ENCODE measurements at places on chromosomes 13 and 19. TPM values are rescaled to one million over a fixed set of nuclear protein-coding genes. Genes with fewer than 3 reads are reported as not detected.

The TMC4 gene
- 0.86 TPM for total RNA-seq

GRCh38 chr13:87887459-87888123 lies 216.4 kb downstream of the SLITRK5 start:
- DNase-seq, result no peak

DNA sequence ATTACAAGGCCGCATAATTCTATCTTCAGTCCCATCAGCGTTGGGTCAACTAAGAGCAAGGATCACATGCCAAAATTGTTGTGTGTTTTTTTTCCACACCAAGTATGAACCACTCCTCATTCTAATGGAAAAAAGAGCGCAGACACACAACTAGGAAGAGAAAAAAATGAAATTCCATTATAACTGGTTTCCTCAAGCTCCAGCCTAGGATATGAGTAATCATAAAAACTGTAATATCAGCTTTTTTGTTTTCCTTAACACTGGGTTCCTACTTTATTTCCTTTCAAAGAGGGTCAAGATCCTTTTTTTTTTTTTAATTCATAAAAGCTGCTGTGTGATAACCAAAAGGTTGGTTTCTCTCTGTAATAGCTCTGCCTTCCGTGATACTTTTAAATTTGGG lies 19.4 kb downstream of the TSHZ3 start:
- no peak for DNase-seq

DNA sequence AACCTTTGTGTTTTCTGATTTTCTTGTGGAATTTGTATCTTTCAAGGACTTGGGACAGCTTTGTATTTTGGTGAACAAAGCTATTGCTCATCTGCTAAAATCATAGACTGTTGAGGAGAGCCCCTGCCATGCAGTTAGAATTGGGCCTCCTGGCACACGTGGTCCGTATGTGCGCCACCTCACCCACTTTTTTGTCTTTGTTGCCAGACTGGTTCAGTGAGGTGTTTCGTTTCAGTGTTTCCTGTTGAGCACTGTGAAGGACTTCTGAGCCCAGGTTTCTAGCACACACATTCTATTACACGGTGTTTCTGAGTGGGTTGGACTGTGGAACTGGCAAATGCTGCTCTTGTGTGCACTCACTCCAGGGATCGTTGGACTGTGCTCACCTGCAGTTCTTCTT lies 37.6 kb upstream of the RNF113B start:
- no peak for DNase-seq

GRCh38 chr13:30421093-30422053 lies 920 bp upstream of the UBE2L5 start:
- peak; percentile 33 for DNase-seq

- DNase-seq, result no peak
Measured at GRCh38 chr19:3544742-3545668, 6.0 kb downstream of the TEKTIP1 start.

DNA sequence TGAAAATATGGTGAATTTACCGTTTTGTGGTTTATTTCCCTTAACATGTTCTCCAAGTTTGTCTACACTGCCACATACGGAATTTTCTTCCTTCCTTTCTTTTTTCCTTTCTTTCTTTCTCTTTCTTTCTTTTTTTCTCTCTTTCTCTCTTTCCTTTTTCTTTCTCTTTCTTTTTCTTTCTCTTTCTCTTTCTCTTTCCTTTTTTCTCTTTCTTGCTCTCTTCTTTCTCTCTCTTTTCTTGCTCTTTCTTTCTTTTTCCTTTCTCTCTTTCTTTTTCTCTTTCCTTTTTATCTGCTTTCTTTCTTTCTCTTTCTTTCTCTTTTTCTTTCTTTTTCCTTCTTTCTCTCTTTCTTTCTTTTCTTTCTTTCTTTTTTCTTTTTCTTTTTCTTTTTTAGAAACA lies 1962.3 kb upstream of the PCDH20 start:
- DNase-seq, result no peak

The CYP2F1 gene
- total RNA-seq, result not detected

The CEACAM5 gene
- not detected for total RNA-seq

The LRG1 gene
- total RNA-seq, result 0.13 TPM

DNA sequence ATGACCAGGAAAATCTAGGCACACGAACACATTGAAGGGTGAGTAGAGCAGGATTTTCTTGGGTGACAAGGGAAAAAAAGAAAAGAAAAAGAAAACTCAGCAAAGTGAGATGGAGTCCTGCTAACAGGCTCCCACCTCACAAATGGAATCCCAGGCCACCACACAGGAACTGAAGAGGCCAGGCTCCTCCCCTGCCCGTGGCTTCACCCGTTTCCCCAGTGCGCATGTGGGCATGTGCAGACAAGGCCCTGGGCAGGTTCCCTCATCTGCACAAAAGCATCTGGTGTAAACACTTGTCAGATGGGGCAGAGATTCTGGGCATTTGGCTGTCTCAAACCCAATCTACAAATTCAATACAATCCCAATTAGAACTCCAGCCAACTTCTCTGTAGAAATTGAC lies 24.5 kb downstream of the CFAP97D2 start:
- DNase-seq, result no peak

DNA sequence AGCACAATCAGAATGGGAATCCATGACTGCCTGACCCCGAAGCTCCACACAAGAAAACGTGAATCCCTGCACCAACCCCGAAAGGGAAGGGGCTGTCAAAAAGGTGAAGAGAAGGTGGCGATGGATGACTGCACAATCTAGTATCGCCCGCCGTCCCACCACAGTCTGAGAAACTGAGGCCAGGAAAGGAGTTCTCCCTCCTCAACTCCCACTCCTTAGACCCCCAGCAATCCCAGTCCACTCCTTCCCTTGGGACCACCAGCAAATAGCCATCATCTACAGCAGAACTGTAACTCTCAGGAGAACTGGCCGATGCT lies 451 bp downstream of the NOSIP start:
- no peak for DNase-seq

GRCh38 chr13:46324976-46325375 lies 62.1 kb downstream of the RUBCNL start:
- DNase-seq, result no peak

DNA sequence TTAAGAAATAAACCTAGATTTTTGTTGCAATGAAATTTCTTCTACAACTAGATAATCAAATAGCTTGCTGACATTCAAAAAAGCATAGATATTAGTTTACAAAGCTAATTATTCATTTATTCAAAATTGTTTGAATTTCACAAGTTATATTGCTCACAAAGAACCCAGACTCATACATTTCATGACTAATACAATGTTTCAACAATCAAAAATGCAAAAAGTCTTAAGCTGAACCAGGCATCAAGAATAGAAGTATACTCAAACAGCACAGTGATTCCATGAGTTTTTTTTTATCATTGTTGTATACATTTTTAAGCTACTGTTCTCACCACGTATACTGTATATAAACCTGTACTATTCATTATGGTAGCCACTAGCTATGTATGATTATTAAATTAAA lies 51.0 kb downstream of the DIAPH3 start:
- DNase-seq, result no peak

The GPR183 gene
- not detected for total RNA-seq

- DNase-seq, result no peak
Measured at GRCh38 chr13:73782450-73783449, 351.5 kb downstream of the KLF12 start.

DNA sequence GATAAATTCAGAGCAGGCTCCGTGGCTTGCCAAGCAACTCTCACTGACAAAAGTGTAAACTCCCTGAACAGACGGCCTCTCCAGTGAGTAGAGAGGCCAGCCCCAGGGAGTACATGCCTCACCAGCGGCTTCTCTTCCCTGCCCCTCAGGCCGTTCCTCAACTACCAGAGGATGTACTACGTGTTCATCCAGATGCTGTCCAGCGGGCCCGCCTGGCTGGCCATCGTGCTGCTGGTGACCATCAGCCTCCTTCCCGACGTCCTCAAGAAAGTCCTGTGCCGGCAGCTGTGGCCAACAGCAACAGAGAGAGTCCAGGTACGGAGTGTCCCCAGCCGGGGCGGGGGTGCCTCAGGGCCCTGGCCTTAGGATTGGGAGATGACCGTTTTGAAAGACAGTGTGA lies 93.4 kb upstream of the MCF2L start:
- DNase-seq, result no peak

DNA sequence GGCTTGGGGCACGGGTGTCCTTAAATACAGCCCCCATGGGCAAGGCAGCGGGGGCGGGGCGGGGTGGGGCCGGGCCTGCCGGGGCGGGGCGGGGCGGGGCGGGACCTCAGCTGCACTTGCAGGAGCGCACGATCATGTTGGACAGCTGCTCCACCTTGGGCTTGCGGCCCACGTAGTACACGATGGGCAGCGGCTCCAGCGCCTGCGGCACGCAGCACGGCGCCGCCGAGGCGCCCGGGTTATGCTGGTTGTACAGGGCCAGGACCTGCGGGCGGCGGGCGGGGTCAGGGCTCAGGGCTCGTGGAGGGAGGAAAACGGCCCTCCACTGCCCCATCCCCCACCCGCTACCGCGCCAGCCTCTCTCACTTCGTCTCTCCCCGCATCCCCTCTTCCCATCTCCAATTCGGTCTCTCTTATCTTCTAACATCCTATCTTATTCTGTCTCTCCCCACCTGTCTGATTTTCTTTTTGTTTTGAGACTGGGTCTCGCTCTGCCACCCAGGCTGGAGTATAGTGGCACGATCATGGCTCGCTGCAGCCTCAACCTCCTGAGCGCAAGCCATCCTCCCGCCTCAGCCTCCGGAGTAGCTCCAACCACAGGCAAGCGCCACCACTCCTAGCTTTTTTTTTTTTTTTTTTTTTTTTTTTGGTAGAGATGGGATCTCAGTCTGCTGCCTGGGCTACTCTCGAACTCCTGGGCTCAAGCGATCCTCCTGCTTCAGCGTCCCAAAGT lies 21.1 kb downstream of the CCDC97 start:
- DNase-seq, result no peak

- DNase-seq, result no peak
Measured at GRCh38 chr19:33727331-33727998, 69.2 kb upstream of the KCTD15 start.

GRCh38 chr19:12913011-12913561 lies 6.0 kb downstream of the SYCE2 start:
- DNase-seq, result no peak

- DNase-seq, result no peak
Measured at GRCh38 chr19:23394511-23394910, 760 bp downstream of the ZNF91 start.

The CLIP3 gene
- total RNA-seq, result 2.6 TPM

The ARHGEF7 gene
- 155 TPM for total RNA-seq

Measured in pulmonary artery endothelial cell (primary cell).